ENCODE measurements at places on chromosomes 1 and 21.

DNA sequence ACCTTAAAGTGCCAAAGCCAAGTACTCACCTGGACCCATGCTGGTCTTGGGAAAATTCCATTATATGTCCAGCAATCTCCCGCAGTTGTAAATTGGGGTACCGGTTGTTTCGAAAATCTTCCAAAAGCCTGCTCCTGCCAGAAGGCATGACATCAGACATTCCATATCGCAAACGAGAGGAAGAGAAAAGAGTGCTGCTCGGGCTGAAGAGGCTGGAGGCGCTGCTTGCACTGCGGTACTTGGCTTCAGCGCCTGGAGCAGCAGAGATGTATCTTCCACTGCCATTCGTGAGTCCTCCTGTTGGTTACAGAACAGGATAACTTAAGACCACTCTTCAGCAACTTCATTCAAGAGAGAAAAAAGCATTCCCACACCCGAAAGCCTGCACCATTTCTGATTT lies 45.1 kb upstream of the SDC3 start:
- no peak for DNase-seq

- DNase-seq, result no peak
Observed at GRCh38 chr1:180994262-180994661, 28.4 kb downstream of the STX6 start.

GRCh38 chr1:100627054-100627716 lies 89.2 kb downstream of the GPR88 start:
- DNase-seq, result no peak

GRCh38 chr1:230170622-230171021 lies 103.6 kb downstream of the GALNT2 start:
- DNase-seq, result no peak

GRCh38 chr1:41698916-41699860 lies 214.7 kb upstream of the EDN2 start:
- DNase-seq, result no peak

DNA sequence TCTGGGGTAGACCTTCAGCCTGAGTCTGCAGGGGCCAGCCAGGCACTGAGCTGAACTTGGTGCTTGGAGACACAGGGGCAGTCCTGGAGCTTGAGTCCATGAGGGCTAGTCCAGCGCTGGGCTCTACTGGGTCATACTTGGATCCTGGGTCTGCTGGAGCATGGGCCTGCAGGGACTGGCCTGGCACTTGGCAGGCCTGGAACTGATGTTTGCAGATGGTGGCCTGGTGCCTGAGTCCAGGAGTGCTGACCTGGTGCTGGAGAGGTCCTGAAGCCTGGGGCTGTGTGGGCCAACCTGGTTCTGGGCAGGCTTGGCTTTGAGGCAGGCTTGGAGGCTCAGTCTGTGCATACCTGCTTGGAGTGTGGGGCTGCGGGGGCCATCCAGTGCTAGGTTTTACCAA lies 143.4 kb upstream of the DSCAM start:
- DNase-seq, result no peak

GRCh38 chr21:30839304-30839703 lies 9.7 kb upstream of the KRTAP7-1 start:
- peak; percentile 31 for DNase-seq

DNA sequence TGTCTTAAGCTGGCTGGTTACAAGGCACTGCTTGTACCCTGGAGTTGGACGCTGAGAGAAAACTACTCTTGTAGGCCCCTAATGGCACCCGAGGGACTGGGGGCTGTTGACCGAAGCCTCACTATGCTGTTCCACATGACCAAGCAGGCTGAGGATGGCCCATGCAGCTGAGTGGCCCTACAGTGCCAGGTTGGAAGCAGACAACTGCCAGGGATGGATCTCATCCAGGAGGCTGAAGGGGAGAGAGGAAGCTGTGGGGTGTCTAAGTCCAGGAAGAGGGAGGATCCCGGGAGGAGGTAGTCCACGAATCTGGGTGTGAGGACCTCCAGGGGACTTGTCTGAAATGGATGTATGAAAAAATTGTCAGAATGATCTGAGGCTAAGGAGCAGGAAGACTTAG lies 45.8 kb downstream of the FOXD2 start:
- no peak for DNase-seq

DNA sequence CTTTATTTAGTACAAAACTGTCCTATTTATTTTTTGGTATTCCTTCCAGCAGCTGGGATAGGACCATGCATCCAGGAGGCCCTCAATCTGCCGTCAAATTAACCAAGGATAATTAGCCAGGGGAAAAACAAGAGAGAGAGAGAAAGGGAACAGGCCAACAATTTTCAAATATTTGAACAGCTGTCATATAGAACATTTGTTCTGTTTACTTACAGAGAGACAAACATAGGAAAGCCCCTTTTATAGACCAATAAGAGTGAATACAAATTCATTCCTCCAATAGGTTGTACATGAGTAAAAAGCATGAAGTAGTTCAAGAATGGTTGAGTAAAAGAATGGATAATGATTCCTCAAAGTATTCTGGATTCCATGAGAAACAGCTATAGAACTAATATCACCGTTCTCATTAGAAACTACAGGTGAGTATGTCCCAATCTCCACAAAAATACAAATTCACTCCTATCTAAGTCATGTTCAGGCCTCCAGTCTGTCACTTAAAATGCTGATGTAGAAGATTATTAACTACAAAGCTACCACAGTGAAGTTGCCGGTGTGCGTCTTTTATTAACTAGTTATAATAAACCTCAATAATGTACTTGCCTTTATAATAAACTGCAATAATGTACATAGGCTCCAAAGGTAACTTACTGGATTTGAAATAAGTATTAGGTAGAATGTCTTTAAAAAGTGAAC lies 64.8 kb upstream of the GNG4 start:
- no peak for DNase-seq

- DNase-seq, result no peak
Observed at GRCh38 chr1:167880580-167881021, 33.3 kb downstream of the ADCY10 start.

- DNase-seq, result peak; percentile 16
Observed at GRCh38 chr1:17826165-17826488, 71.0 kb downstream of the ACTL8 start.

GRCh38 chr1:163090321-163090945 lies 21.3 kb downstream of the RGS4 start:
- DNase-seq, result no peak

DNA sequence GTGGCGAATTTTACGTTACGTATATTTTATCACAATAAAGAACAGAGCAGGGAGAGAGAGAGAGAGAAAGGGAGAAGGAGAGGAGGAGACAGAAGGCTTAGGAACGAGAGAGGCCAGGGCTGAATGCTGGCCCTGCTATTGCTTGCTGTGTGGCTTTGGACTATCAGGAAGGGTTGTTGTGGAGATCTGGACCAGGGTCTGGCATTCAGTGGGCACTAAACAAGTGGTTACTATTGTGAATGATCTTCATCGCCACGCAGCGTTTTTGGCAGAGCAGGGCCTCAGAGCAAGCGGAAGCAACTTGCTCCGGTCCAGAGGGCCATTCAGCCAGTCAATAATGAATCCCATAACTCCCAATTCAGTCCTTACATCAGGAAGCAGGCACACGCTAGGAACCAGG lies 26.4 kb downstream of the PIK3C2B start:
- no peak for DNase-seq

DNA sequence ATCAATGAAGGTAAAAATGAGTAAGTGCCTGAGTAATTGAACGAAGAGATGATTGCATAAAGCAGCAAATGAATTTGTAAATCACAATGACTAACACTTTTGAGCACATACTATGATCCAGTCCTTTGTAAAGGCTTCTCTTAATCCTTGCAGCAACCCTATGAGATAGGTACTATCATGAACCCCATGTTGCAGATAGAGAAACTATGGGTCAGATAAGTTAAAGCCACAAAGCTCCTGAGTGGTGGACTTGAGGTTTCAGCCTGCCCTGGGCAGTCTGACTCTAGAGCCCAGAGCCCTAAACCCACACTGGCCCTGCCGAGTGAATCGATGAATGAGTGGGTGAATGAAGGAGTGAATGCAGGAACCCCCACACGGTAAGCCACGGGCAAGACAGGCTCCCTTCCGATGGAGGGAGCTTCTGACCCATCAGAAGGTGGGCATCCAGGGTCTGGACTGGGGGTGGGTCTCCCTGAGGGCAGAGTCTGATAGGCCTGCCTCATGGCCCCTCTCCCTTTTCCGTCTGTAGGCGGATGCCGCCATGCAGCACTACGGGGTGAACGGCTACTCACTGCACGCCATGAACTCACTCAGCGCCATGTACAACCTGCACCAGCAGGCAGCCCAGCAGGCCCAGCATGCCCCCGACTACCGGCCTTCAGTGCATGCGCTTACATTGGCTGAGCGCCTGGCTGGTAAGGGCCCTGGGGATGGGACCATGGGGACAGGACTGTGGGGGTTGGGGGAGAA lies 17.0 kb downstream of the DMBX1 start:
- no peak for DNase-seq

GRCh38 chr1:200337410-200337809 lies 72.4 kb downstream of the ZNF281 start:
- DNase-seq, result no peak

- DNase-seq, result no peak
Observed at GRCh38 chr1:65090406-65090805, 57.6 kb upstream of the AK4 start.

- peak; percentile 15 for DNase-seq
Observed at GRCh38 chr1:218743861-218744505, 398.8 kb downstream of the TGFB2 start.

DNA sequence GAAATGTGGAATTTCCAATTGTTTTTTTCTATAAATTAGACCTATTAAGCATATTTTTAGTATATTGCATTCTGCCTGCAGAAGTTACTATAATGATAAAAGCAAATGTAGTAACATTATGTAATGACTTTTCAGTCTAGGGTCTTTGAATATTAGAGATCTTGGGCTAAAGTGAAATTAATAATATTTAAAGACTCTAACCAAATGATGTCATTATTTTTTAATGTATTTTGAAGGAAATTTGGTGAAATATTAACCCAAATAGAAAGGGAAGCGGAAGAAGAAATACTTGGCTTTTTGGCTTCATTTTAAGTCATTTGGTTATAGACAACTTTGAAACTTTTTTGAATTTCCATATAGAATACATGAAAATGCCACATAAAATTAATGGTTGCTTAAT lies 26.8 kb downstream of the RAB4A start:
- no peak for DNase-seq

GRCh38 chr1:101924700-101925099 lies 72.0 kb downstream of the OLFM3 start:
- DNase-seq, result no peak

GRCh38 chr21:43376478-43376882 lies 50.5 kb downstream of the SIK1 start:
- DNase-seq, result no peak

GRCh38 chr1:94246692-94247137 lies 9.3 kb upstream of the ARHGAP29 start:
- no peak for DNase-seq

DNA sequence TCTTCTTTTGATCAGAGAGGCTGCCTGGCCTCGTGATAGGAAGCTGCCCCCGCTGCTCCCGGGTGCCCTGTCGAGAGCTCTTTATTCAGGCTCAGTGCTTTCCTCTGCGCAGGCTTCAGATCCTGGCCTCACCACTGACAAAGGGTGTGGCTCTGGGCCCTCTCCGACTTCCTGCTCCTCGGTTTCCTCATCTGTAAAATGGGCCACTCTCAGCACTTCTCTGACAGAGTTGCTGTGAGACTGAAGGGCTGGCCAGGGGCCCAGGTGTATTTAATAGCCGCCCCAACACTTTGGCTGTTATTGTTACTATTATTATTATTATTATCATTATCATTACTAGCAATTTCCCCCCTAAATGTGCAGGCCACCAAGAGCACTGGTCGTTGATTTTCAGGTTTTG lies 61.0 kb upstream of the EFHD2 start:
- DNase-seq, result no peak

- no peak for DNase-seq
Observed at GRCh38 chr1:18557621-18558465, 72.8 kb upstream of the PAX7 start.

- no peak for DNase-seq
Observed at GRCh38 chr21:46077674-46078101, 20.2 kb upstream of the COL6A2 start.

- no peak for DNase-seq
Observed at GRCh38 chr1:183648042-183648441, 5.1 kb downstream of the APOBEC4 start.

DNA sequence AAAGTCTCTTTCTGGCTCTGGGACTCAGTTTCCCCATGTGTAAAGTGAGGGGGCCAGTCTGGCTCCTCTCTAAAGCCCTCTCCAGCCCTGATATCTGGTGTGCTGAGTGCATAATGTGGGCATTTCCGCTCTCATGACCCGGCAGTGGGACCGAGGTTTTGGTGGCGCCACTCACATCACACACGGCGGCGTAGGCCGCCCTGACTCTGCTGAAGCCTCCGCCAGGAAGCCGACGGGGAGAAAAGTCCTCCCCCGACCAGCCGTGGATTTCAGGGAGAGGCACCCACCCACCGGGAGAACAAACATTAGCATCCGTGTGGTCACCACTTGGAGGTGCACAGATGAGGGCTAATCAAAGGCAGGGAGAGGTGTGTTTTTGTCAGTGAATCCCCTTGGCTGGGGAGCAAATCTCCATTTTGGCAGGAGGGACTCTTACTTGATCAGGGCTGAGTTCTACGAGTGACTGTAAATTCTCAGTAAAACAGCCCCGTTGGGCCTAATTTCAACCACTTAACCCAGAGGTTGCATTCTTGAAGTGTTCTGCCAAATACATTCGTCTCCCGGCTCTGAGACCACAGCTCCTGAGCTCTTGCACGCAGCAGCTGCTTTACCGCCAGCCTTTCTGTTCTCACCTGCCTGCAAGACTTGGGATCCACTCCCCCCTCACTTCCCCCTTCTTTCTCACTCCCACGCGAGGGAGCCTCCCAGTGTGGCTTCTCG lies 118.2 kb downstream of the FOXD2 start:
- DNase-seq, result no peak

DNA sequence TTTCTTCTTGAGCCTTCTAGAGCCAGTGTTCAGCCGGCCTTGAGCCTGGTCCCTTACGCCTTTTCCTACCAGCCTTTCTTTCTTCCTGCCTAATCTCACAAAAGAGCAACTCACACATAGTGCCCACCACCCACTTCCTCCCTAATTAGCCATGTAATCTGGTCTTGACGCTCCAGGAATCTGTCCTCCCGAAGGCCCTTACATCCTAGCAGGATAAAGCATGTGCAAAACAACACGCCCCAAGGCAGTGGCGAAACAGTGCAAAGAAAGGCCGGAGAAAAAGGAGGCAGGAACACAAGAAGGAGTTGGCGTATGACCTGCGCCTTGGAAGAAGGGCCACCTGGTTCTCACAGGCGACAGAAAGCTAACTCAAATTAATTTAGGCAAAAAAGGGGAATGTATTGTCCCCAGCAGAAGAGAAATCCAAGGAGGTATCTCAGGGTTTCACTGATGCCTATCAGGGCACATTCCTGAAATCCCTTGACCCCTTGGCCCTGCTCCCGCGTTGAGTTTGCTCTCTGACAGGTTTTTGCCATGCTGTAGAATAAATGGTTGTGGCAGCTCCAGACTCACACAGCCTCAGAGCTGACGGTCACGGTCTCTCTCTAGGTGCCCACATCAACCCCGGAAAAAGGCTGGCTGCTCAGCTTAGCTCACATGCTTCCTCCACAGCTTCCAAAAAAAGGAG lies 79.0 kb downstream of the ZNF281 start:
- no peak for DNase-seq
